Chondrocyte (in vitro differentiated cells): ENCODE measurements at places on chromosomes 7 and 10. TPM values are rescaled to one million over a fixed set of nuclear protein-coding genes. Genes with fewer than 3 reads are reported as not detected.

- no peak for DNase-seq
These were observed 89.6 kb downstream of the DNAJB9 start for GRCh38 chr7:108659261-108659660.

- DNase-seq = no peak
These were observed 19.7 kb downstream of the FAM53B start for GRCh38 chr10:124724279-124725027.

DNA sequence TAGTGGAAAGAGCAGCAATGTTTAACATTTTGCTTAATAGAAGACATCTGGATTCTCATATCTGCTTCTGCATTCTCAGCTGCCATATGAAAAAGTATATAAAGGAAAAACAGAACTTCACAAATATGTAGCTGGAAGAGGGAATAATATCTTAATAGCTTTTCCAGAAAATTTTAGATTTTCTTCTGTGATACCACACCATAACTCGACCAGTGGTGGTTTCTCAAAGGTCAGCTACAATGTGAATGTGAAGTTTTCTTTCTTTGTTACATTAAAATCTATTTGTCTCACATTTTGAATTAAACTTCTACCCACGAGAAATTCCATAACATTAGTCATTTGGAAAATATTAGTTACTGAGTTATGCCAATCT, 339.8 kb downstream of the PARD3 start:
- no peak for DNase-seq

GRCh38 chr10:119305860-119306513, 98.6 kb downstream of the GRK5 start:
- no peak for DNase-seq

- DNase-seq = peak; percentile 7
These were observed 66.4 kb downstream of the CDC123 start for GRCh38 chr10:12262278-12262981.

DNA sequence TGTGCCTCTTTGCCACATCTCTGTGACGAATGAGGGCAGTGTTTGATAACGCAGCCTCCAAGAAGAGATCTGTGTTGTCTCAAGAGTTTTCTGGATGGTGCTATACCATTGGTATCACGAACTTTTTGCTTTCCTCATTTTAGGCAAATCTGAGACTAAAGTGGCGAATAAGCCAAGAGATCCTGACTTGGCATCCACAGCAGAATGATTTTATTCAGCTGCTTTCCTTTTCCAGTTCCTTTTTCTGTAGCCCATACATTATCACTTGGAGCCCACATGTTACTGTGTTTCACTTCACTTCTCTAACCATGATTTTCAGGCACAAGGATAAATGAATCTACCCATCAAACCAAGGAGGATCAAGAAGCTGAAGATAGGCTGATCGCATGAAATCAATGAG, 177.9 kb upstream of the PTN start:
- DNase-seq = no peak

GRCh38 chr10:60846173-60846572, 67.9 kb downstream of the CDK1 start:
- no peak for DNase-seq

- DNase-seq = no peak
These were observed 74.4 kb downstream of the GLCCI1 start for GRCh38 chr7:8042796-8043535.

DNA sequence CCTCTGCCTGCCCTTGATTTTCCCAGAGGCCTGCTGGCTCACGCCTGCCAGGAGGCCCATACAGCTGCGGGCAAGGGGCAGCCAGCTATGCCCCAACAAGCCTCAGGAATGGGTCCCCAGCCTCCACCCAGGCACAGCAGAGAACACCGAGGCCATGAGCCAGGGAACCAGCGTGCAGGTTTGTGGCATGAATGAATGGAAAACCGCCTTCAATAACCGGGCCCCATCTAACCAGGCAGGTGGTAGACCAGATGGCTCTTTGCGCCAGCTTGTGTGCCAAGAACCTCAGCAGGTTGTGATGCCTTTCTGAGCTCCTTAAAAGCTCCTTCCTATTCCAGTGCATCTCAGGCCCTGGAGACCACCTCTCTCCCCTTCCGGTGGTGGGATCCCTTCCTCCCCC, 50.2 kb downstream of the ELFN1 start:
- no peak for DNase-seq

DNA sequence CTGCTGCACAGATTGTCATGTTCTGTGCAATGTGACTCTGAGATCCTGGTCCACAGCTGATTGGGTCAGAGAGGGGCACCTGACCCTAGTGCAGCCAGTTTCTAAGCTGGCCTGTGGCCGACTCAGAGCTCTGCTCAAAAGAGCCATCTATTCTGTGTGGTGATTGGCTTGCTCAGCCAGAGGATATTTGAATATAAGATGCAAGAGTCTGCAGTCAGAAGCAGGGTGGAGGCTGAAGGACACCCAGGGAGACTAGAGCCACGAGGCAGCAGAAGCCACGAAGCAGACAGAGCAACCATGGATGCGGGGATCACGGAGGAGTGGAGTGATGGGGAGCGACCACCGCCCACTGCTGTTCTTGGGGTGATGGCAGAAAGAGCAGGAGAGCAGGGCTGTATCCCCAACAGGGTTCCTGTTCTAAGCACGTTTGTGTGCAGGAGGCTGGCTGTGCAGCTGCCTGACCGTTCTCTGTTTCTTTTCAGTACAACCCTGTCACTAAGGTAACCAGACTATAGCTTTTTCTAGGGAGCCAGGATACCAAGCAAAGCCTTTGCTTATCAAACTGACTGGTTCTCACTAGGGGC, 19.5 kb upstream of the RHEB start:
- DNase-seq = no peak

GRCh38 chr7:33191340-33191739, 62.0 kb downstream of the BBS9 start:
- no peak for DNase-seq

STOX1 gene
- total RNA-seq = 0.97 to 1.9 TPM (median 1.1 TPM) in 3 replicates

VSTM2A gene
- total RNA-seq = not detected in 3 replicates

GIMAP5 gene
- not detected in 3 replicates for total RNA-seq
